ENCODE measurements at places on chromosomes 4 and X.

DNA sequence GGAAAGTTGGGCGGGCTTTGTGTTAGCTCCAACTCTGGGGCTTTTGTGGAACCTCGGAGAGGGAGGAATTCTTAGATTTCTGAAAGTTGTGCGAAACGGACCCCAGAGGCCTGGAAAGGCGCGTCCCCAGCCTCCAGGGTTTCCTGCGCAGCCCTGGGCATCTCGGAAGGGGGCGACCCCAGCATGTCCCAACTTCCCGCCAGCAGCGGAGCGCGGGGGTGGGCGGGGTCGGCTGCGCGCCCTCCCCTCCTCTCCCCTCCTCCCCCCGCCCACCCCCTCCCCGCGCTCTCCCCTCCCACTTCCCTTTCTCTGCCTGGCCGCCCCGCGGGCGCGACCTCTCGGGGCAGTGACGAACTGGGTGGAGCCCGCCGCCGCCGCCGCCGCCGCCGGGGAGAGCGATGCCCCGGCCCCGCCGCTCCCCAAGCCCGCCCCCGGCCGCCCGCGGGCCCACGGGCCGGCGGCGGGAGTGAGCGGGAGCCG, 16.8 kb downstream of the PTTG2 start:
- peak; percentile 60 for DNase-seq

DNA sequence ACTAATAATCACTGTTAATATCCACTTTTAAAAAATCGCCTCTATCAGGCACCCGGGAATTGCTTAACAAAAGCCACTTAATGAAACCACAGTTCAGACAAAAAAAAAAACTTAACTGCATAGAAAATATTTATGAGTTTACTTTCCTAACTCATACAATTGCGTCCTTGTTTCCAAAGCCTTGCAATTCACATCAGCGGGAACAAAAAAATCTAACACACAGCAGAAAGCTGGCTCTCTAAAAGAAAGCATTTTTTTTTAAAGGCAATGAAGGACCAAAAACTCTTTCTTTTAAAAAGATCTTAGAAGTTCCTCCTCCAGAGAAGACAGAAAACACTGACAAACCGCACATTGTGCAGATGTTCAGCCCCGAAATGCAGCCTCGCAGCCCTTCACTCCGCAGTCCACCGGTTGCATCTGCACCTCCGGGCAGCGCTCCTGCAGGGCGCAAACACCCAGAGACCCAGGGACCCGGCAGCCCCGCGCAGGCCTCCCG, 812 bp downstream of the FAT1 start:
- DNase-seq: peak; percentile 32

DNA sequence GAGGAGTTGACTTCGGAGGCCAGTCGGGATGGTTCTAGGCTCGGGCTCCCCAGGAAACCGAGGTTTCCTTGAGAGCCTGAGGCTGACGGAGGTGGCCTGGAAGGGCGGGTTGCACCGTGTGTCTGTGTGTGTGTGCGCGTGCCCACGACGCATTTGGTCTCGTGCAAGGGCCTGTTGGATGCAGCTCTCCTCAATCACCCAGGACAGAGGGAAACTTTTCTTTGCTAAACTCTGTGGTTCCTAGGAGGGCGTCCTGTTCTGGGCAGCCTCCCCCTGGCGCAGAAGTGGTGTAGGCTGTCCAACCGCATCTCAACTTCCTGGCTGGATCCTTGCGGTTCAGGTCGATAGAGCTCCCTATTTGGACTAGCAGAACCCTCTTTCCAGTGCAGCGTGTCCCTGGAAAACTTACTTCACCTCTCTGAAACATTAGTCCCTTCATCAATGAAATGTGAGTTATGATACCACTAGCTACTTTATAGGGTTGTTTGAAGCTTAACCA, 973 bp downstream of the STK32B start:
- no peak for DNase-seq

DNA sequence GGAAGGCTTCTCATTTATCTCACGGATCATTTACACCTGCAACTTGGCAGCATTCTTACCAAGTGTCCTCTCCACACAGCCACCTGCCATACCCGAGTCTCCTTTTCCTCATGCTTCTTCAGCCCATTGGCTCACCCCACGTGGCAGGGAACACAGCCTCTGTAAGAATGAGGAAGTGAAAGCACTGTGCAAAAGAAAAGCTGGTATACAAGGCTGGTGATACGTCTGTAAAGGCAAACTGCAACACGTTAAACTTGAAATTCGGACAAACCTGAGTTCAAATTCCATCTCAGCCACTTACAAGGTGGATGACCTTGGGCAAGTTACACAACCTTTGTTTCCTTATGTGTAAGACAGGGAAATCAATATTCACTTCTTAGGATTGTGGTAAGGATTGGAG, 164.0 kb upstream of the RASGEF1B start:
- no peak for DNase-seq

GRCh38 chr4:3239303-3239702, 9.7 kb upstream of the MSANTD1 start:
- no peak for DNase-seq

DNA sequence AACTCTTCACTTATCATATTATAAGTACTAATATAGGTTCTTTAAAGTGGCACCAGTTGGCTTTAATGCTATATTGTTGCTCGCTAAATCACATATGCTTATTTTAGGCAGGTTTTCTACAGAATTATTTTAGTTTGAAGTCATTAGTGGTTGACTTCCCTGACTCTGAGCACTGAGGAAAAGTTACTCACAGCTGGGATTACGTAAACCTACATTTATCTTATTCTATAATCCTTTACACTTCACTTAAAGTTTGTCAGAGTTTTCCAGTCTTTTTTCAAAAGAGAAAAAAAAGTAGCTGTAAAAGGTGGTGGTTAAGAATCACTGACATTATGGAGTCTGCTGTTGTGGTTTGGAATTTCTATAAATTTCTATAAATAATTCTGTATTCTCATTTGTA, 5.8 kb downstream of the UGT2B4 start:
- no peak for DNase-seq

- no peak for DNase-seq
Measured at GRCh38 chr4:31702326-31702725, 982.2 kb downstream of the PCDH7 start.

GRCh38 chr4:55175779-55176231, 50.4 kb upstream of the KDR start:
- peak; percentile 80 for DNase-seq

GRCh38 chrX:27522500-27522899, 59.4 kb upstream of the PPP4R3C start:
- DNase-seq: no peak

- DNase-seq: no peak
Measured at GRCh38 chr4:174228988-174229387, 54.5 kb downstream of the FBXO8 start.

GRCh38 chr4:71872767-71873415, 89.0 kb upstream of the GC start:
- DNase-seq: no peak

DNA sequence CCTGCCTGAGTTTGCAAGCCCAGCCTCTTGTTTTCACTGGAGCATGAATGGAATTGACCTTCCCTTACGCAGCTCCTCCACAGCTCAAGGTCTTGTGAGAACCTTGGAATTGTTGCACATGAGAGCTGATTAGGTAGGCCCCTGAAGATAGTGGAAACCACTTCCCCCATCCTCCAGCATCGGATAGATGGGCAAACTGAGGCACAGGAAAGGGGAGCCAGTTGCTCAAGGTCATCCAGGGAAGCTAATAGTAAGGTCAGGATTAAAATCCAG, 27.2 kb downstream of the PJA1 start:
- DNase-seq: peak; percentile 26

DNA sequence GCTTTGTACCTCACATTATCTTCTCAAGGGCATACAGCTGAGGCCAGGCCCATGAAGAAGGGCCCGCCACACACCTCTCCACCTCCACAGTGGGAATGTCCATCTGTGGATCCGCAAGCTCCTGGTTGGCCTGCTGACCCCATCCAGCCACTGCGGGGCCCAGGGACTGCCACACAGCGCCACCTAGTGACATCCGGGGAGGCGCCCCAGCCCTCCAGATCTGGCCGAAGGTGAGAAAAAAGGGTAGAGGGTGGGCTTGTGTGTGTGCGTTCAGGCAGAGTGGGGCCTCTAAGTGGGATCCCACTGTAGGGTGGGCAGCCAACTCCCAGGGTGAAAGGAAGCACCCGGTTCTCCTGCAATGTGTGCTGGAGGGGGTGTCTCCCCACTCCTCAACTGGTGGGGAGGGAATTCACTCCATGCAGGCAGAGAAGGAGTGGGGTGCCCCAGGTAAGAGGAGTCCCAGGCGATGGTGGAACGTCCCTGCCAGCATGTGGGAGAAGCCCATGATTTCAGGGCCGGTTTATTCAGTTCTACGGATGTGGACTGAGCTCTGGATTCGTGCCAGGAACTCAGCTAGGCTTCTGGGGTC, 117.3 kb downstream of the ENPP6 start:
- no peak for DNase-seq

- no peak for DNase-seq
Measured at GRCh38 chrX:72080800-72081199, 50.9 kb downstream of the RTL5 start.

- DNase-seq: peak; percentile 59
Measured at GRCh38 chrX:74420196-74421035, 877 bp upstream of the SLC16A2 start.

DNA sequence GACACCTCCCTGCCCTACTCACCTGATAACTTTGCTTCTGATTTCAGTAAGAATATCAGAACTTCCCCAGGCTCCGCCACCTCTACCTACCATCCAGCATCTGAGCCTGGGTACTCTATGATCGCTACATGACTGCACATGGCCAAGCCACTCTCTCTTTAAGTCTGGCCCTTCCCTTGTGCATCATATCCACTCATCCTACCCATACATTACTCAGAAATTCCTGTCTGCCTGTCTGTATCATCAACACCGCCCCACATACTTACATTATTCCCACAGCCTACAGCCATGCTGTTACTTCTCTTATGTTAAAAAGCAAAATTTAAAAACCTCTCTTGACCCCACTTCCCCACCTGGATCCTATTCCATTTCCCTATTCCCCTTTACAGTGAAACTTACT, 84.7 kb downstream of the SCD5 start:
- DNase-seq: no peak

DNA sequence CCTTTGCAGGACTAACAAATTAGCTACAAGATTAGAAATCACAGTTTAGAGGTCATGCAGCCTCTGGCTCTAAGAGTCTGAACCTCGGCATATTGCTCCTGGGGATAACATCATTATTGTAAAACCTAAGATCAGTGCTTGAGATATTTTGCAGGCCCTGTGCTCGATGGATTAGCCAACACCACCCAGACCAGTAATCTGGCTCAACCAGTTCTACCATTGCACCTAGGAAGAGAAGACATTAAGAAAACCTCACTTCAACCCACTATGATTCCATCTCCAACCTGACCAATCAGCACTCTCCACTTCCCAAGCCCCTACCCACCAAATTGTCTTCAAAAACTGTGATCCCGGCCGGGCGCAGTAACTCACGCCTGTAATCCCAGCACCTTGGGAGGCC, 43.6 kb downstream of the WFS1 start:
- no peak for DNase-seq

GRCh38 chr4:151401739-151402138, 7.2 kb upstream of the FHIP1A start:
- DNase-seq: no peak

GRCh38 chrX:150868625-150869024, 29.8 kb downstream of the CD99L2 start:
- no peak for DNase-seq

- DNase-seq: no peak
Measured at GRCh38 chrX:19075754-19076153, 46.5 kb downstream of the ADGRG2 start.

GRCh38 chr4:15031993-15032675, 29.9 kb downstream of the CPEB2 start:
- DNase-seq: peak; percentile 63
